GM10248 (cell line): ENCODE measurements at places on chromosomes 1 and 21.

DNA sequence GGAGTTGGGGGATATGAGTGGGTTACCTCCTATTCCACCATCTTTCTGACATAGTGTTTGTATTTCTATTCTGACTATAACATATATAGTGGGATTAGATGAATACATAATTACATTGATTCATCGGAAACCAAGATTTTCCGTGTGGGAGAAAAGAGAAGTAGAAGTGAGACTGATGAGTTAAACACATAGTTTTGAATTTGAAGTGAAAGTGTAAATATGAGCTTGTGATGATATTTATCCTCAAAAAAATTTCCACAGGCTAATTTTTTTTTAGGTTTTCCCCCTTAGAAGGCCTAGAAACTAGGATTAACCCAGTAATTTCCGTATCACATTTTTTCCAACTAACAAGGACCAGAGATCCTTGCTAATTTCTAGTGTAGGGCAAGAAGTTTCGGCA, 6.9 kb downstream of the CD1B start:
- peak; percentile 27 for DNase-seq

- DNase-seq = no peak
These were observed 53.3 kb downstream of the SPEN start for GRCh38 chr1:15900662-15901279.

GRCh38 chr1:198497326-198498102, 43.0 kb downstream of the ATP6V1G3 start:
- peak; percentile 10 for DNase-seq

- DNase-seq = no peak
These were observed 39.5 kb downstream of the LRRC71 start for GRCh38 chr1:156959925-156960324.

DNA sequence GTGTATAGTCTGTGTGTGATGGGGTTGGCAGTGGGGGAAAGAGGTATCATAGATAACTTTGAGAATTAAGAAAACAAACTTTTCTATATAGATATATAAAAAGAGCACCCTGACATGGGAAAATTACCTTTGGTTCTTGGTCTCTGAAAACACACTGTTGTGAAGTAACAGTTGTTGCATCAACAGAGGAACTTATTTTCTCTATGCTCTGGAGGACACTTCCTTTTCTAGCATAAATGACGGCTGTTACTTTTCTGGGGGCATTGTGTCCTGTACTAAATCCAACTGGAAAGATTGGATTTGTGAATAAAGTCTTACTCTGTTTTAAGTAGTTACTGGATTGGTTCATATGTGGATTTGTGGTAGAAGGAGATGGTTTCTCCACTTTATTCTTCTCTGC, 12.6 kb downstream of the LRIF1 start:
- DNase-seq = no peak

DNA sequence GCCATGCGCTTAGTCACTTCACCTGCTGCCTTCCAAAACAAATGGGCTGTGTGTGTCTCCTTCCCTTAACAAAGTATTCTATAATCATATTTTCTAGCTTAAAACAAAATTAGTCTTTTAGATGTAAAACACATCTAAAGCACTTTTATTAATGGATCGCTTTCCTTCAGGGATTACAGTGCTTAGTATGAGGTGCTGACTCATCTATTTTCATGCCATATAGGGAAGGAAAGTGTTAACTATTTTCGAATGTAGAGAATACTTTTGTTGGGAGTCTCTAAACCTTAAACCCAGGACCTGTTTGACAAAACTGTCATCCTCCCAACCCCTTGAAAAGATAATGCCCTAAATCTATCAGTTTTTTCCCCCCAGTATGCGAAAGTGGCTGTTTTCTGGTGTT, 90.2 kb downstream of the PBX1 start:
- no peak for DNase-seq
